ENCODE measurements at places on chromosomes 12 and 14.
A peak's percentile ranks its signal among the peaks of the same experiment; 100 is the strongest.

GRCh38 chr14:76776428-76777251 is 15.4 kb downstream of the VASH1 start:
- DNase-seq, result no peak

DNA sequence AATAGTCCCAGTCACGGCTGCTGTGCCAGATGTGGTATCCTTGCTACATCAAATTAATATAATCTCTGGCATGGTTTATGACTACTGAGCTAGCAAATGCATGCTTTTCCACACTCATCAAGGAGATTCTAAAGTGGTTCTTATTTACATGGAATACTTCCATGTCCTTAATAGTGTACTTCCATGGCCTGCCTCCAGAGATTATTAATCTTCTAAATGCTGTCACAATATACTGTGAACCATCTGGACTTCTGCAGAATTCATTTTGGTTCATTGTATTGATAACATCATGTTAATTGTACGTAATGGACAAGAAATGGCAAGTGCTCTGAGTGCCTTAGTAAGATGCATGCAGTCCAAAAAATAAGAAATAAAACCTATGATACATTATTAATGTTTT is 230.8 kb downstream of the NUAK1 start:
- DNase-seq, result no peak

DNA sequence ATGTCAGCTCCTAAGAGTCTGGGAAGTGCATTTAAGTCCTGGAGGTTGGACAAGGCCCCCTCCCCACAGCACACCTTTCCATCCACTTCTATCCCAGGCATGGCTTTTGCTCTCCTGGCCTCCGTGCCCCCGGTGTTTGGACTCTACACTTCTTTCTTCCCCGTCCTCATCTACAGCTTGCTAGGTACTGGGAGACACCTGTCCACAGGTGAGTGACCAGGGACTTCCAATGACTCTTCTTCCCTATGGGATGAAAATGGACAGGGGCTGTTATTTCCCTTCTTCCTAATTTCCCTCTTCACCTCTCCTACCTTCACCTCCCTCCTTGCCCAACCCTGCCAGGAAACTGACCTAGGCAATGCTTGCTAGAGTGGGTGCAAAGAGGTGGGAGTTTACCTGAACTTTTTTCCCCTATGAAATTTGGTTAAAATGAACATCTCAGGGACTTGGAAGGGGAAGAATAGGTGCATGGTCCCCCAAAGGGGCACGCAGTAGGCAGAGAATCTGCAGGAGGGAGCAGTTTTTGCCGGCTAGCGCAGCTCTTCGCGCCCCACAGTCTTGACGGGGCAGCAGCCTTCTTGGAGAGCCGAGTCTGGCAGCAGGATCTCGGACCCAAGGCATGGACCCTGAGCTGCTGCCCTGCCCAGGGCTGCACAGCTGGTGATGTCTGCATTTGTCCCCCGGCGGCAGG is 9.2 kb downstream of the ARHGEF25 start:
- no peak for DNase-seq

DNA sequence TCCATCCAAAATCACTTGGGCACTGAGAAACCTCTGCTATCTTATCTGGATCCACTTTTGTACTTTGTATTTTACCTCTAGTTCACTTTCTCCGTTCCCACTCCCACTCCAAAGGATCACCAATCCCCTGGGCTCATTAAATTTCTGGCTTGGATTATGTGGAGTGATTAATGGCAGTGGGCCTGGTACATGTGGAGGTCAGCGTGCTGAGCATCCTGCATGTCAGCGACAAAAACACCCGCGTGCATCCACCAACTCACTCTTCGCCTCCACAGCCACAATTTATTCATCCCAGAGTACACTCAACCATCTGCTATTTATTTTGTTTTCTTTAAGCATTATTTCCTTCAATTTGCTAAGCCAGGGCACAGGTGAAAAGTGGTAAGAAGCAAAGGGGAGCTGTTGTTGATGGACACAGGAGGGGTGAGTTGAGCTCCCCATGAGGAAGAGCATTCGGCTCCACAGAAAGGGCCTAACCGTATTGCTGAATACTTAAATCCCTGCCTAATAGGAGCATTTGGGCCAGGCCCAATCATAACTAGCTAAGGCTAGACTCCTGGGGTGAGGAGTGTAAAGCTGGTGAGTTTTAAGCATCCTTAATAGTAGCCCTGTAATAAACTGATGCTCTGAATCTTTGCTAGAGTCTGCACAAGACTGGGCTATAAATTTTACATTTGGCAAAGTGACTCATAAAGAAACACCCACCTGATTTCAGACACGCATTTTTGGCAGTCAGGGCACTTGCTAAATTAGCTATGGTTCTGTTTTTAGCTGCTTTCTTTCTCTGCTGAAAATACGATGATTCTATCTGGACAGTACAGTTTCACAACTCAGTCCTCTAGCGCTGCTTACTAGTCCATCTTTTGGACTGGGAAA is 137.8 kb downstream of the SLC25A21 start:
- no peak for DNase-seq

GRCh38 chr12:96187956-96188355 is 6.2 kb upstream of the ELK3 start:
- no peak for DNase-seq

- peak; percentile 73 for DNase-seq
Measured at GRCh38 chr14:71932229-71932981, at the start of gene RGS6. Gene RGS6, plus strand, starts transcription at chr14:71932429.

- peak; percentile 93 for DNase-seq
Measured at GRCh38 chr14:102086972-102087761, at the start of gene HSP90AA1. Gene HSP90AA1, minus strand, starts transcription at chr14:102087044. Its CDS starts 666 bp downstream, at chr14:102086378.

DNA sequence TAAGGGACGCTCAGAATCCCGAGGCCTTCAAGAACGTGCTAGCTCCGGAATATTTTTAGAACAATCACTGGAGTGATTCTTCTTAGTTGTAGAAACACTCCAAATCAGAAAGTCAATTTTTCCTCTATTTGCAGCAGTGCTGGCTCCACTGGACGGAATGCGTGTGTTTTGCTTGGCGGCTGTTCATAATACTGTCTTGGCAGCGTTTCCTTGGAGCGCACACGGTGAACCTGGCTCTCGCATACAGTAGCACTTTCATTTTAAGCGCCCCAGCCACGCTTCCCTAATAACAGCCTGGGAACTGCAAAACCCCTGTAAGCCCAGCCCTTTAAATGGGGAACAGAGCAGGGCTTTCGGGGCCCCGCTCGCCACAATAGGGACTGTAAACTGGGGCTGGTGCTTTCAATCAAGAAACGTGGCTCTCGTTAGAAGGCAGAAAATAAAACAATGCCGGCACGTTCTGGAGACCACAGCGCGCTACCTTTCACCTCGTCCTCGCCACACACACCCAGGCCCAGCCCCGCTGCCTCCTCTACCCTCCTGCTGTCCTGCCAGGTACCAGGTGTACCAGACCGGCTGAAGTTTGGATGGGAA is 79.9 kb downstream of the BCL11B start:
- DNase-seq, result peak; percentile 16

DNA sequence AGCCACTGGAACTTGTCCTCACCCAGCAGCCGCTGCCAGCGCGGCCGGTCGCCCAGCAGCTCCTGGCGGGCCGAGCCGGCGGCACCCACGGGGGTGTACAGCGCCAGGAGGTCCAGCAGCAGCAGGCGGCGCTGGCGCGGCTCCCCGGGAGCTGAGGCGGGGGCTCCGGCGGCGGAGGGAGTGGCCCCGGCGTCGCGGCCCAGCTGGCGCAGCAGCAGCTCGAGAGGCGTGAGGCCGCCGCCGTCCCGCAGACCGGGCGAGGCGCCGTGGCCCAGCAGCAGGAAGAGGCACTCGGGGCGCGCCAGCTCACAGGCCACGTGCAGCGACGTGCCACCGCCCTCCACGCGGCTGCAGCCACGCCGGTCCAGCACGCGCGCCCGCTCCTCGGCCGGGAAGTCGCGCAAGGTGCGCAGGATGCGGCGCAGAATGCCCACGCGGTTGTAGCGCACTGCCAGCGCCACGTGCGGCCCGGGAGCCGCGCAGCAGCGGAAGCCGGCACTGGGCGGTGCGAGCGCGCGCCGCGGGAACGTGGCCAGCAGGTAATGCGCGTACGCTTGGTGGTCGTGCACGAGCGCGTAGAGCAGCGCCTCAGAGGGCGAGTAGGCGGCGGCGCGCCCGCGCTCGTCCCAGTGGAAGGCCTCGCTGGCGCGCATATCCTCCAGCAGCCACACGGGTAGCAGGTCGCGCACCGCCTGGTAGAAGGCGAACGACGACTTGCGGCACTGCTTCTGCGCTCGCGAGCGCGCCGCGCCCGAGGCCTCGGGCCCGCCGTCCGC is 2.3 kb downstream of the ANKRD9 start:
- no peak for DNase-seq

DNA sequence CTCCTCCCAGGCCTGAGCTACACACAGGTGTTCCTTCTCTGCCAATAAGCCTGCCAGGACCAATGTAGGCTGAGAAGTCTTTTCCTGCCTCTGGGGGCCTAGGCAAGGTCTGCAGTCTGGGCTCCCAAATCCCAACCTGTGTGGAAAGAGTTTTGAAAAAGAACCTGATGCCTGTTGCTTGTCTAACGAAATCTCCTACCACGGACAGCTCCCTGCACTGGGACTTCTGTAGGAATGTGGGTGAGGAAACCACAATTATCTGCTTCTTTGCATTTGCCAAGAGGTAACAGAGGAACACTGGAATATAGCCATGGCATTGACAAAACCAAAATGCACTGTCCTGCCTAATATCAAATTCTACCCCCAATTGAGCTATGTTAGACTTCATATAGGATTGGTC is 877.0 kb upstream of the TMEM132C start:
- DNase-seq, result no peak

DNA sequence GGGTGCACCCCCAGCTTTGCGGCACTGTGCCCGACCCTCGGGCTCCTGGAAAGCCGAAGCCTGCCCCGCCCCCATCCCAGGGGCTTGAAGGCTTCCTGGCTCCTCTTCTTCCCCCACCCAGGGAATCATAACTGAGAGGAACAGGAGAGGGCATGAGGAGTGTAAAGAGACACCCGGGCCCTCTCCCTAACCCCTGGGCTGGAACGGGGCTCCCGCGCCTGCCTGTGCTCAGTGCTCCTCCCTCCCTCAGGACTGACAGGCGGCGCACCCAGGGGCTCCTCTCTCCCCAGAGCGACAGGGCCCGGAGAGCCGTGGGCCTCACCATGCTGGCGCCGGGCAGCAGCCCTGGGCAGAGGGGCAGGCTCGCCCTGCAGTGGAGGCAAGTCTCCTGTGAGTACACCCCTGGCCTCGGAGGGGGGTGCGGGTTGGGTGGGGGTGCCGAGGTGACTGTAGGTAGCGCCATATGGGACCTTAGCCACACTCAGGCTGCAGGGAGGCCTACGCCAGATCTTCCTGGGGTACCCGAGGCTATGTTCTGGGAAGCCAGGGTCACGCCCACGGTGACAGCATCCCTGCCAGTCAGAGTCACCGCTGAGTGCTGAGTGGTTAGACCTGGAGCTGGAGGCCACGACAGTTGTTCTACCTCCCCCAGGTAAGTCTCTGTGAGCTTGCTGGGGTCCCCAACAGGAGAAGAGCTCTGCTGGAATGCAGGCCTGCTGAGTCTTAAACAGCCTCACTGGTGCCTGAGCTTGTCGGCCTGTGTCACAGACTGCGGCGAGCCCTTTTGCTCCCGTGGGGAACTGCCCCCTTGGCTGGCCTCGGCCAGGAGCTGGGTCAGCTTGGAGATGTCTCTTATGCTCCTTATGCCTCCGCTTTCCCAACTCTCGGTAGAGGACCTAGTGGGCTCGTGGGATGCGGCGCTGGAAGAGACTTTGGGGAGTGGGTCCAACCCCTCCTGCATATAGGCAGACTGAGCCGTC is 7.8 kb downstream of the LRTM2 start:
- no peak for DNase-seq

- DNase-seq, result no peak
Measured at GRCh38 chr12:67747869-67748742, 99.6 kb downstream of the DYRK2 start.

DNA sequence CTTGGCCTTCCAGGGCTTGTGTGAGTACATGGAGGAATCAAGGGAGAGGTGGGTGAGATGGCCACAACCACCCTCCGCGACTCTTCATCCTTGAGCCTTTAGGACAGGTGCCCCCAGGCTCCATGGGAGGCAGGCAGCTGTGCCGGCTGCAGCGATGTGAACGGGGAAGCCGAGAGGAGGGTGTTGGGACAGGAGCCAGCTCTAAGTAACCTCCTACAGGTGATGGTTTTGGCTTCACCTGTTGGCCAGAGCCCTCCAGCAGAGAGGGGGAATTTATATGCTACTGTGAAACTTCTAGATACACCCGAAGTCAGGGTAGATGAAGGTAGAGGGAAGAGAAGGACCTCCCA is 132.2 kb upstream of the HIF1A start:
- no peak for DNase-seq

GRCh38 chr12:95218150-95219133 is 835 bp downstream of the VEZT start:
- peak; percentile 78 for DNase-seq

DNA sequence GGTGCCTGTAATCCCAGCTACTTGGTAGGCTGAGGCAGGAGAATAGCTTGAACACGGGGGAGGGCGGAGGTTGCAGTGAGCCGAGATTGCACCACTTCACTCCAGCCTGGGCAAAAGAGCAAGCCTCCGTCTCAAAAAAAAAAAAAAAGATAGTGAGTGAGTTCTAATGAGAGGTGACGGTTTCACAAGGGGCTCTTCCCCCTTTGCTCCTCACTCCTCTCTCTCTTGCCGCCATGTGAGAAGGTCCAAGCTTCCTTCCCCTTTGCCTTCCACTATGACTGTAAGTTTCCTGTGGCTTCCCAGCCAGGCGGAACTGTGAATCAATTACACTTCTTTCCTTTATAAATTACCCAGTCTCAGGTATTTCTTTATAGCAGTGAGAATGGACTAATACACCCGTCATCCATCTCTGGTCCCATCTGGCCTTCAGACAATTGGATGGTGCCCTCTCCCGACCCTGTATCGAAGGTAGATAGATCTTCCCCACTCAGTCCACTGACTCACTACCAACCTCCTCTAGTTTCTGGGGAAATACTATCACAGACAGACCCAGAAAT is 27.0 kb upstream of the RCOR1 start:
- DNase-seq, result no peak

- DNase-seq, result no peak
Measured at GRCh38 chr14:90732139-90732538, 84.1 kb downstream of the TTC7B start.

- DNase-seq, result no peak
Measured at GRCh38 chr12:64716839-64717455, 42.3 kb downstream of the GNS start.

GRCh38 chr12:54304187-54304810 is 3.5 kb upstream of the NFE2 start:
- DNase-seq, result no peak

- no peak for DNase-seq
Measured at GRCh38 chr14:100882991-100883788, 20.3 kb downstream of the RTL1 start.

DNA sequence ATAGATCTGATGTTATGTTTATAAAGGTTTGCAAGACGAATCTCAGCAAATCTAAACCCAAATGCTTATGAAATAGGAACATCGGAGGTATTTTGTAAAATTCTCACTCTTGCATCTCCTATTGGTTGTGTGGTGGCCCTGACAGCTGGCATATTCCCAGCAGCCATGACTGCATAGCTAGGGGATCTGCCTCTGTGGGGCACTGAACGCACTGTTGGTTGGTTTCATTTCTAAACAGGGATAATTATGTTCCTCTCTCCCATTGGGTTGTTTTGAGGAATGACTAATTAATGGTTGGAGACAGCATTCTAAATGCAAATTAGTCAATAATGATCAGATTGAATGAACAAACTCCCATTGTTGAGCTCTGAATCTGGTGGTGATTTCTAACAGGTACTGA is 2.7 kb upstream of the BEST3 start:
- no peak for DNase-seq

GRCh38 chr14:104588066-104588857 is 8.7 kb downstream of the C14orf180 start:
- DNase-seq, result peak; percentile 25
